Posterior cingulate gyrus (tissue), 11 donors: ENCODE measurements at places on chromosomes 1 and 21.

DNA sequence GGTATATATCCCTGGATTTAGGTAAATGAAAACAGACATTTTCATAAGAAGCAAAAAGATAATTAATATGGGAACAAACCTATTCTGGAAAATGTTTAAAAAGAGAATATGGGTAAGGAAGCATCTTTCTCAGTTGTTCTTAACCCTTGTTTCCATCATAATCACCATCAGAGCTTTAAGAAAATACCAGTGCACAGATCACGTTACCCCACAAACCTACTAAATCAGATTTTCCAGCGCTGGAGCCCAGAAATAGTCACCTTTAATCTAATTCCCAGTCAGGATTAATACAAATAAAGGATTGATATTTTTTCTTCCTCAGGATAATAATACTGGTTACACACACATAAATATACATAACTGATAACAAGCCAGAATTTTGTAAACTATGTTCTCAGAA, 44.6 kb downstream of the PTPRC start:
- no peak for DNase-seq

DNA sequence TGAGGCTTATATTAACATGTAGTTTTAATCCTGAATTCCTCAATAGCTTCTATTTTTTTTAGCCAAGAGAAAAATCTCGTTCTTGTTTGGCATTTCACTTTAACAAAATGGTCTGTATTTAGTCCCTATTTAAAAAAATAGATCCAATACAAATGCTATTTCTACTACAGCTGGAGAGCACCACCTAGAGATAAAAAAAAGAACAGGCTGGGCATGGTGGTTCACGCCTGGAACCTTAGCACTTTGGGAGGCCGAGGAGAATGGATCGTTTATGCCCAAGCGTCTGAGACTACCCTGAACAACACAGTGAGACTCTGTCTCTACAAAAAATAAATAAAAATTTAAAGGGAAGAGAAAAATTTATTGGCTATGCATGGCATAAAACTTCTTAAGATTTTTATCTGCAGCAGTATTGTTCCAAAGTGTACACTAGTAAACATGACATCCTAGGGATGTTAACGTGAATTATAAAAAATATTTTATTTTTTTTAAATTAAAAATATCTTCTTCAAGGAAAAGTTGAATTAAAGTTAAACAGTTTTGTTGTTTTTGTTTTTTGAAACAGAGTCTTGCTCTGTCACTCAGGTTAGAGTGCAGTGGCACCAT, 4.4 kb downstream of the ST7L start:
- no peak for DNase-seq

DNA sequence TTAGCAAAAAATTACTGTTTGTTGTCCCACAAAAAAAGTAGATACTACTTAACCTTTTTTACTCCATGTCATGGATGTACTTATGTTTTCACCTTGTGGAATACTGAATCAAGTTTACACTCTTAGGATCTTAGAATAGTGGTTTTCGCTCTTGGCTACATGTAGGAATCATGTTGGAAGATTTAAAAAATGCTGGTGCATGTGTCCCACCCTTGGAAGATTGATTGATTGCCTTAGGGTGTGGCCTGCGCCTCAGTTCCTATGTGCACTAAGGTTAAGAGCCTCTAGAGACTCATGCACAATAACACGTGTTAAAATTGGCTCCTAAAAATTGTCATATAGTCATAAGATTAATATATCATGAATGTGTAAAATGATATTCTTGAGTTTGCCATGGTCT, 25.0 kb downstream of the HS2ST1 start:
- DNase-seq = no peak

DNA sequence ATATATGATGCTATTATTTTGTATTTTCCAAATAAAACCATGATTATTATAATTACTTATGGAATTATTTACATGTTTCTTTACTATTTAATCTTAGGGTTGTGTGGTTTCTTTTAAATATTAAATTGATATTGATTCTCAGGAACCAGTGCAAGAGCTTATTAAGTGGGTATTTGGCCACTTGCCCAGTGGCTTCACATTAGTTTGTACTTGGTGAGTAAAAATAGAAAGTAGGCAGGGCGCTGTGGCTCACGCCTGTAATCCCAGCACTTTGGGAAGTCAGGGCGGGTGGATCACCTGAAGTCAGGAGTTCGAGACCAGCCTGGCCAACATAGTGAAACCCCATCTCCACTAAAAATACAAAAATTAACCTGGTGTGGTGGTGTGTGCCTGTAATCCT, 497.1 kb downstream of the PTPRC start:
- no peak for DNase-seq

- DNase-seq = no peak
Observed at GRCh38 chr21:41147096-41147978, 20.6 kb upstream of the BACE2 start.

DNA sequence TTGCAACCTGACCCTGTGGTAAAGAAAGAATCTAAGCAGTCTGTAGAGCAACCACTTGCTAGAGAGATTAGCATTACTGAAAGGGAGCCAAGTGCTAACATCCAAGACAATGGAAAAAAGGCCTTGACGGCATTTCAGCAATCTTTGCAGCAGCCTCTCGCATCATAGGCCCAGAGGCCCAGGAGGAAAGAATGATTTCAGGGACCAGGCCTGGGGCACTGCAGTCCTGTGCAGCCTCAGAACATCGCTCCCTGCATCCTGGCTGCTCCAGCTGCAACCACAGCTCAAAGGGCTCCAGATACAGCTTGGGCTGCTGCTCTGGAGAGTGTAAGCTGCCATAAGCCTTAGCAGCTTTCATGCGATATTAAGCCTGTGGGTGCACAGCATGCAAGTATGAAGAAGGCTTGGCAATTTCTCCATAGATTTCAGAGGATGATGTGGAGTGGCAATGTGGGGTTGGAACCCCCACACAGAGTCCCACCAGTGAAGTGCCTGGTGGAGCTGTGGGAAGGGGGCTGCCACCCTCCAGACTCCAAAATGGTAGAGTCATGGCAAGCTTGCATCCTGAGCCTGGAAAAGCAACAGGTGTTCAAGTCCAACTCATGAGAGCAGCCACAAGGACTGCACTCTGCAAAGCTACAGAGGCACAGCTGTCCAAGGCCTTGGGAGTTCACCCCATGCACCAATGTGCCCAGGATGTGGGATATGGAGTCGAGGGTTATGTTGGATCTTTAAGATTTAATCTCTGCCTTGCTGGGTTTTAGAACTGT, 110.6 kb upstream of the HMGB4 start:
- DNase-seq = no peak

DNA sequence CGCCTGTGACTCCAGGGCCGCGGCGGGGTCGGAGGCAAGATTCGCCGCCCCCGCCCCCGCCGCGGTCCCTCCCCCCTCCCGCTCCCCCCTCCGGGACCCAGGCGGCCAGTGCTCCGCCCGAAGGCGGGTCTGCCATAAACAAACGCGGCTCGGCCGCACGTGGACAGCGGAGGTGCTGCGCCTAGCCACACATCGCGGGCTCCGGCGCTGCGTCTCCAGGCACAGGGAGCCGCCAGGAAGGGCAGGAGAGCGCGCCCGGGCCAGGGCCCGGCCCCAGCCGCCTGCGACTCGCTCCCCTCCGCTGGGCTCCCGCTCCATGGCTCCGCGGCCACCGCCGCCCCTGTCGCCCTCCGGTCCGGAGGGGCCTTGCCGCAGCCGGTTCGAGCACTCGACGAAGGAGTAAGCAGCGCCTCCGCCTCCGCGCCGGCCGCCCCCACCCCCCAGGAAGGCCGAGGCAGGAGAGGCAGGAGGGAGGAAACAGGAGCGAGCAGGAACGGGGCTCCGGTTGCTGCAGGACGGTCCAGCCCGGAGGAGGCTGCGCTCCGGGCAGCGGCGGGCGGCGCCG, at the start of gene SIM2:
SIM2 (plus strand) TSS at position 135 of the 565 bp plus-strand sequence. CDS start 632 bp downstream, outside the sequence.
- DNase-seq = no peak

DNA sequence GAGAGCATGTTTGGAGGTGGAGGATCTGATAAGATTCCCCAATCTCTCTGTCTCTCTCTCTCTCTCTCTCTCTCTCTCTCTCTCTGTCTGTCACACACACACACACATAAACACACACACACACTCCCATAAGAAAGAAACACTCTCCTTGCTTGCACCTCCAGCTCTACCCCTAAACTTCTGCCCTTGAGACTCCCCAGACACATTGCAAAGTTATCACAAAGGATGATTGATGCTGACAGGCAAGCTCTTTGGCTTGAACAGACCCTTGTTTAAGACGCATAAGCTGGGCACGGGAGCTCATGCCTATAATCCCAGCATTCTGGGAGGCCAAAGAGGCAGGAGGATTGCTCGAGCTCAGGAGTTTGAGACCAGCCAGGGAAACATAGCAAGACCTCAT, 78.2 kb downstream of the NAV1 start:
- DNase-seq = no peak

GRCh38 chr21:42437786-42438185, 34.1 kb downstream of the UBASH3A start:
- DNase-seq = no peak

DNA sequence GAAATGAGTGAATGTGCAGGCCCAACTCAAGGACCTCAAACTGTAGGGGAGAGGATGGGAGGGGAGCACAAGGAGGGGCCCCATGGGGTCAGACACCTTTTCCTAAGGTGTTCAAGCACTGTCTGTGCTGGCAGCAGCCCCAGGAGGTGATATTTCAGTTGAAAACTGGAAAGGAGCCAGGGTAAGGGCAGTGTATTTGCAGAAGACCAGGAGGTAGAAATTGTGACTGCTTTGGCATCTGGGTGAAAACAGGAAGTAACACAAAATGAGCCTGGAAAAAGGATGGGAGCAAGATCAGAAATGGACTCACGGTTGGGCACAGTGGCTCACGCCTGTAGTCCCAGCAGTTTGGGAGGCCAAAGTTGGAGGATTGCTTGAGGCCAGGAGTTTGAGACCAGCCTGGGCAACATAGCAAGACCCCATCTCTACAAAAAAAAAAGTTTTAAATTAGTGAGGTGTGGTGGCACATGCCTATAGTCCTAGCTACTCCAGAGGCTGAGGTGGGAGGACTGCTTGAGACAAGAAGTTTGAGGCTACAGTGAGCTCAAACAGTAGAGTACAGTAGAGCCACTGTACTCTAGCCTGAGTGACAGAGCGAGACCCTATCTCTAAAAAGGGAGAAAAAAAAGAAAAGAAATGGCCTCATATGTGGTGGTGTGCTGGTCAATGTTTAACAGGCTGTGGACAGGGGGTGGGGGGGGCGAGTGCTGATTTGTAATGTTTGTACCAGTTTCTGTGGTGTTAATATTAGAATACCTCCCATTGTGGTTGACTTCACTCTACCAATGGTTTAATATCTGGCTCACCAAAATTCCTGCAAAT, 76.2 kb upstream of the ANGPTL1 start:
- DNase-seq = no peak

DNA sequence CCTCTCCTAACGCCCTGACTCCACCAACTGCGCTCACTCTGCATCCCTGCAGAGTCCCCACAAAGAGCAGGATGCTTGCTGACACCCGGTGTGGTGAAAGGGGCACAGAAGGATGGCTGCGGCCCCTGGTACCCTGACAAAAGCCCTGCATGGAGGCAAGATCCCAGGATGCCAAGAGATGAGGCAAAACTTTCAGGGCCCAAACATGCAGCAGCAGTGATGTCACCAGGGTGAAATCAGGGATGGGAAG, 36.6 kb downstream of the SLC9A1 start:
- DNase-seq = no peak

GRCh38 chr1:154840269-154841176, 29.6 kb downstream of the KCNN3 start:
- no peak for DNase-seq

DNA sequence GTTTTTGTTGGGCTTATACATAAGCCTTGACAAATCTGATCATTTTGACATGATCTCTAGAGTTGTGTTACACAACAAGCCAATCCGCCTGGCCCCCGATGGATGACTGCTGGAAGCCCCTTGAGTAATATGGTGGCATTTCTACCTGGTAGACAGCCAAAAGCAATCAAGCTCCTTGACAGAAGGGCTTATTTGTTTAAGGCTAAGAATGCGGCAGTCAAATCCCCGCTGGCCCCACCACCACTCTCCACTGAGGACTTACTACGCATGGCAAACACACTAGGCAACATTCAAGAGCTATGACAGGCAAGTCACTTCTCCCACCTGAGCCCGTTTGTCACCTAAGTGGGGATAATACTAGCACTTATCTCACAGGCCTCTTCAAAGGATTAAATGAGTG, 33.4 kb upstream of the C1orf198 start:
- no peak for DNase-seq

DNA sequence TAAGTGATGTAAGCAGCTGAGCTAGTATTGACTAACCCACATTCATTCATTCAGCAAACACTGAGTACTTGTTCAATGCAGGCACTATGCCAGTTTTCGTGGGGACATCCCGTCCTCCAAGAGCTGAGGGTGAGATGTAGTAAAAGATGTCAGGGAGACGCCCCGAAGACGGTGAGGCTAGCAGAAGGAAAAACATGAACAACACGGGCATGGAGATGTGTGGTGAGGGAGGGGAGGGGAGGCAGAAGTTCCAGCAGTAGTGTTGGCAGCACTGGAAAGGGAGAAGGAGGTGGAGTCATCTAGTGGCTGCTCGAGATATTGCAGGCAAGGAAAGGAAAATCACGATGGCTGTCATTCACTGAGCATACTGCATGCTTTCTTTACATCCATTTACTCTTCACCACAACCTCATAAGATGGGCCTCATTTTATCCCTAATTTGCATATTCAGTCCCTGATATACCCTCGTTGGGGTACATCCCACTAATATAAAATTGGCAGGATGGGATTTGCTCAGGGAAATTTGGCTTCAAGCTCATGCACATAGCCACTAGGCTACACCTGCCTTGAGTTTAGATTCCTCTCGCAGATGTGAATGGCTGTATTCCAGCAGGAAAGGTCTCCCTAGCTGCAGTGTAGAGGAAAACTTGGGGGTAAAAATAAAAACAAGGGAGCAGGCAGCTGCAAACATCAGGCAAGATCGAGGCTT, 14.5 kb downstream of the PDZK1IP1 start:
- peak; percentile 62 for DNase-seq

- DNase-seq = no peak
Observed at GRCh38 chr1:23594927-23595353, 35.6 kb upstream of the ID3 start.

GRCh38 chr1:59013276-59013927, 229.6 kb upstream of the JUN start:
- no peak for DNase-seq

DNA sequence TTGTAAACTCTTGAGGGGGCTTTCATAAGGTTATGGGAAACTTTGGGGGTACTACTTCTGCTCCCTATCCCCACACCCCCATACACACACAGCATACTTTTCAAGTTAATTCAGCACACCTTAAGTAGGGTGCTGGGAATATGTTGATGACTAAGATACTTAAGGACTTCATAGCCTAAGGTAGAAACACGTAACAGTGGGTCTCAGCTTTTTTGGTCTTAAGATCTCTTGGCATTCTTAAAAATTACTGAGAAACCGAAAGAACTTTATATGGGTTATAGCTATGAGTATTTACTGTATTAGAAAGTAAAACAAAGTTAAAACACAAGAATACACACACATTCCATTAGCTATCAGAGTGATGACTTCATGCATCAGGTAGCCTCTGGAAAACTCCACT, 2.1 kb downstream of the OTUD3 start:
- DNase-seq = no peak
